ENCODE measurements at places on chromosomes 2 and 18. TPM values are rescaled to one million over a fixed set of nuclear protein-coding genes. Genes with fewer than 3 reads are reported as not detected.

The CNRIP1 gene
- total RNA-seq = 67.4 TPM

The ZAP70 gene
- 0.49 TPM for total RNA-seq

The XRCC5 gene
- total RNA-seq = 332 TPM

The DLGAP1 gene
- total RNA-seq = 77.2 TPM

The POTEI gene
- under 0.01 TPM for total RNA-seq

The ABCB11 gene
- total RNA-seq = 0.25 TPM

The CMPK2 gene
- total RNA-seq = 7.9 TPM

The VAMP5 gene
- total RNA-seq = 3.4 TPM

The GTF2A1L gene
- 1.7 TPM for total RNA-seq

The INO80B gene
- total RNA-seq = 6.9 TPM

The CASP10 gene
- total RNA-seq = 2.0 TPM

The CDH20 gene
- total RNA-seq = 5.9 TPM

The CNGA3 gene
- 2.5 TPM for total RNA-seq

The ZBTB7C gene
- total RNA-seq = 2.0 TPM

The KCMF1 gene
- total RNA-seq = 22.6 TPM

The IL1RL1 gene
- 0.25 TPM for total RNA-seq

Data from temporal lobe (tissue), 4 donors.